ENCODE measurements at places on chromosomes 2 and 18.

GRCh38 chr18:57982372-57983021 lies 61.5 kb upstream of the NEDD4L start:
- no peak for DNase-seq

GRCh38 chr2:204170411-204170810 lies 233.8 kb downstream of the ICOS start:
- DNase-seq: no peak

GRCh38 chr18:68219872-68220271 lies 495.0 kb downstream of the TMX3 start:
- DNase-seq: no peak

DNA sequence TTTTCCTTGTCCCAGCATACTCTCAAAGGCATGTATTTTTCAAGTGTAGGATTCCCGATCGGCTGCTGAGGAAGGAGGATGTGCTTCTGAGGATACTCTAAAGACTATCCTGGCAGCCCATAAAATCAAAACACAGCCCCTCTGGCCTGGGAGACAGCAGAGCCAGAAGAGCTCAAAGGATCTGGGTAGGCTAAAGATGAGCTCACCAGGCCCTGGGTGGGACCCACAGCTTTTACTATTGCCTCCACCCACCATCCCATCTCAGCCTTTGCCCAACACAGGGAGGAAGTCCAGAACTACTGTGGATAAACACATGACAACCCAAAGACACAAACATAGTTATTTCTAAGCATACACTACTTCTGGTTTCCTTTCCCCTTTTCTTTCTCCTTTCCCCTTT lies 79.1 kb upstream of the ZFP36L2 start:
- no peak for DNase-seq

GRCh38 chr2:222799262-222799918 lies 61.4 kb upstream of the ACSL3 start:
- no peak for DNase-seq

- no peak for DNase-seq
These were observed 69.8 kb upstream of the SCN7A start for GRCh38 chr2:166563894-166564293.

DNA sequence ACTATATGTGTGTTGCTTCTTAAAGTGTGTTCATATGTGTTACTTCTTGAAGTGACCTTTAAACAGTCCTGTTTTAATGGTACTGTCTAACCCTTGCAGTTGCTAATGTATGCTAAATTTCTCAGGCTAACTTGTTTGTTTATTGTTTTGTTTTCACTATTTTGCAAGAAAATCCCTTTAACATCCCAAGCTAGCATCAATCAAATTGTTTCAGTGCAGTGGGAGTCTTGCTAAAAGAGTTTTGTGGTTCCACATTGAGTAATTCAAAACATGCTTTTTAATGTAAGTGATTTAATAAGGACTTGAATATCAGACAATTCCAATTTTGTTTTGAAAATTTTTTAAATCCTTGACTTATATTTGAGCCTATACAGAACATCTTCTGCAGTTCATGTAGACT lies 3.6 kb downstream of the SH3RF3 start:
- DNase-seq: no peak

- no peak for DNase-seq
These were observed 73.4 kb downstream of the TPO start for GRCh38 chr2:1486670-1487069.

- DNase-seq: no peak
These were observed 5.5 kb upstream of the SLC4A3 start for GRCh38 chr2:219621935-219622334.

GRCh38 chr18:79239631-79240030 lies 156.1 kb upstream of the NFATC1 start:
- DNase-seq: no peak

DNA sequence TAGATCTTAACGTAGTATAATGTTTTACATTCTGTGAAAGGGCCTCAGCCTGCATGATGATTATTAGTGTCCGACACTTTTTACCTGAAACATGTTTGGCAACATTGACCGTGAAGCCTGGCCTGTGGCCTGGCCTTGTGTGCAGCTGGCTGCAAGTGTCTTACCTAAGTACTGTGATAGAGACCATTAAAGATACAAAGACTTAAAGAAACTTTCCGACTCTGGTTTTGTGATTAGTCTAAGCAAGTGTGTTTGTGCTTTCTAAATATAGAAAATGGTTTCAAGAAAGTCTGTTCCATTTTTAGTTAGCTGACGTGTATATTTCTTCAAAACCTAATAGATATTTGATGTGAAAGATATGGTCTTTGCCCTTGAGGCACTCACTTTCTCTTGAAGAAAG lies 601.8 kb downstream of the LRP1B start:
- DNase-seq: no peak

DNA sequence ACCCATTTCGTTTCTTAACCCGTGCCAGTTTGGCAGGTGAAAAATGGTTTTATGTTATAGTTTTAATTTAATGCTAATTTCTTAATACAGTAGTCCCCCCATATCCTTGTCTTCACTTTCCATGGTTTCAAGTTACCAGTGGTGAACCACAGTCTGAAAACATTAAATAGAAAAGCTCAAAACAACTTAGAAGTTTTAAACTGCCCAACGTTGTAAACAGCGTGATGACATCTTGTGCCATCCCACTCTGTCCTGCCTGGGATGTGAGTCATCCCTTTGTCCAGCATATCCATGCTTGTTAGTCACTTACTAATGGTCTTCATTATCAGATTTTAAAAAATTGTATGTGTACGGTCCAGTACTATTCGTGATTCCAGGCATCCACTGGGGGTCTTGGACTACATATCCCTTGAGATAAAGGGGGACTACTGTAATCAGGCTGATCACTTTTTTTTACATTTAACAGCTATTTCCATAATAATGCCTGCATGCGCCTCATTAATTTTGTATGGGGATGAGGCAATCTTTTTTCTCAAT lies 31.9 kb downstream of the SLC66A3 start:
- no peak for DNase-seq

- DNase-seq: no peak
These were observed 142.9 kb upstream of the NDUFV2 start for GRCh38 chr18:8959551-8960135.

DNA sequence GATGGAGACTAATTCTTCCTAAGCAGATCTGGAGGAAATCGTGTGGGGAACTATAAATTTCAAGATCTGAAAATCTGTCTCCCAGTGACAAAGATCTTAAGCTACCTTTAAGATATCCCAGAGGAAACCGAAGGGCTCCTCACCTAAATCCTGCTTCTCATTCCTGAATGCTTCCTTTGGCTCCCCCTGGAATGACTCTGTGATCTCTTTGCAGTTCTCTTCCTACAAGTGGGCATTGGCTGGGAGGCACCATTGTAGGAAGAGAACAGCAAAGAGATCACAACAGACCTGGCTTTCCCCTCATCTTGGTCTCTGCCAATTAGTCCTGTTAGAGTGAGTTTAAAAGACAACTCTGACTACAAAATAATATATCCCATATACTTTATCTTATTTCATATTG lies 70.0 kb upstream of the KCNH7 start:
- DNase-seq: no peak

DNA sequence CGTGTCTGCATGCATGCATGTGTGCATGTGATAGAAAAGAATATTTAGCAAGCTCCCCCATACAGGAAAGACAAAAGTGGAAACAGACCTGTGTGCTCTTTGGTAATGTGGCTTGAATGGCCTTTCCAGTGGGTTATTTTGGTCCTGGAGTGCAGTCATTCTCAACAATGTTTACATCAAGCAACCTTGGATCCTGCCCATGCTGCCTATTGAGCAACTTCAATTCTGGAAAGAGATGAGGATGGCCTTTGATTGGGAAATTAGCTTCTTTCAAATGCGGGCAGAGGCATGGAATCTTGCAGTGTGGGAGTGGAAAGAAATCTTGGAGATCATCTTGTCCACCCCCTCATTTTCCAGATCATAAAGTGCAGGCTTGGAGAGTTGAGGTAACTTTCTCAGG lies 87.2 kb upstream of the SMAD2 start:
- DNase-seq: no peak

DNA sequence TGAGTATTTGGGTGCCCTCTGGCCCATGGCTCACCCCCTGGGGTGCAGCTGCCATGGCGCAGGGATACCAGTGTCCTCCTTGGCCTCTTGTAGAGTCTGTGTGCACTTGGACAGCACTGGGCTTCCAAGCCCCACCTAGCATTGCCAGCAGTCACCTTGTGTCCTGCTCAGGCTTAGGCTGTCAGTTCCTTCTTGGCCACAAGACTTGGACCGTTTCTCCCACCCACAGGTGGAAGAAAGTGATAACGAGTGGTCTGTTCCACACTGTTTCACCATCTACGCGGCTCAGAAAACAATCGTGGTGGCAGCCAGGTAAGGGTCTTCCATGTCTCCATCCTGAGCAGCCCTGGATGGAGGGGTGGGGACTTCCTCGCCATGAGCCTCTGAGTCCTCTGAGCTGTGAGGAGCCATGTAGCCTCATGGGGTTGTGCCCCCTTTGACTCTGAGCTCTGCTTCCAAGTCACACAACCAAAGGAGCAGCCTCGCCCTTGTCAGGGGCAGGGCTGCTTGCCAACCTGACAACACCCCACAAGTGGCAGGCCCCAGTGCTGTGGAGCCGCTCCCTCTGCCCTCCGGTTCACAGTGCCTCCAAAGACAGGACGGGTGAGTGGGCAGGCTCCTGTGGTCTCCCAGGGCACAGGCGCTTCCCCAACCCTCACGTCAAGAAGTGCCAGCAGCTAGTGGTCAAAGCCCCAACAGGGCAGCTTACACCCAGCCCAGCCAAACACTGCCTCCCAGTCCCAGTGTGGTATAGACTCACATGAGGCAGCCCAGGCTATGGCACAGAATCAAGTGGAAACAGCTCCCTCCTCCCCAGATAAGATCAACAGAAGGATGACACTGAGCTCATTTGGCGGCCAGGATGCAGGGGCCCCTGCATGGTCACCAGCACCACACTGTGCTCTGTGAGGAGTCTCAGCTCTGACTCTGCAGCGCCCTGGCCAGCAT lies 18.4 kb downstream of the STK25 start:
- DNase-seq: no peak

DNA sequence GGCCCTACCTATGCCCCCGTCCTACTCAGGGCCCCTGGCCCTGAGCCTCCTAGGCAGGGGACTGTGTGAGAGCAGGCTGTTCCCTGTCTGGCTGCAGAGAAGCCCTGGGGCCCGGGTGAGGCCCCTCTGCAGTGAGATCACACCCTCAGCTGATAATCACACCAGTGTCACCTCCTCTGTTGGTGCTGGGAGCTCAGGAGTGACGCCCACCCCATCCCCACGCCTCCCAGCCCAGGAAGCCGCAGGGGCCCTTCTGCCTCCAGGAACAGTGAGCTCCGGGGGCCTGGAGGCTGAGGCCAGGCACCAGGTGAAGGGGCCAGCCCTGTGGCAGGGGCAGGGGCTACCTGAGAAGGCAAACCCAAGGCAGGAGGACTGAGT lies 20.0 kb downstream of the KCNIP3 start:
- DNase-seq: no peak

DNA sequence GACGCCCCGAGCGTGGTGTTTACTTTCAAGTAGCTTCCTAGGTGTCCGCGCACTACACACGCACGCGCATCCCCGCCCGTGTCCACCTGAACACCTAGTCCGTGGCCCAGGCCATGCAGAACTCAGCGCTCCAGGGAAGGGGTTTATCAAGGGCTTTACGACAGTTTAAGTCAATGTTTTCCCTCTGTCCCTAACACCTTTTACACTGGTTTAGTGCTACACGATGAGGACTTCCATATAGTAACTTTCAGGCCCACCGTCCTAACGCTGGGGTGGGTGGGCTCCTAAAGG lies 1.4 kb upstream of the BCL2 start:
- no peak for DNase-seq

DNA sequence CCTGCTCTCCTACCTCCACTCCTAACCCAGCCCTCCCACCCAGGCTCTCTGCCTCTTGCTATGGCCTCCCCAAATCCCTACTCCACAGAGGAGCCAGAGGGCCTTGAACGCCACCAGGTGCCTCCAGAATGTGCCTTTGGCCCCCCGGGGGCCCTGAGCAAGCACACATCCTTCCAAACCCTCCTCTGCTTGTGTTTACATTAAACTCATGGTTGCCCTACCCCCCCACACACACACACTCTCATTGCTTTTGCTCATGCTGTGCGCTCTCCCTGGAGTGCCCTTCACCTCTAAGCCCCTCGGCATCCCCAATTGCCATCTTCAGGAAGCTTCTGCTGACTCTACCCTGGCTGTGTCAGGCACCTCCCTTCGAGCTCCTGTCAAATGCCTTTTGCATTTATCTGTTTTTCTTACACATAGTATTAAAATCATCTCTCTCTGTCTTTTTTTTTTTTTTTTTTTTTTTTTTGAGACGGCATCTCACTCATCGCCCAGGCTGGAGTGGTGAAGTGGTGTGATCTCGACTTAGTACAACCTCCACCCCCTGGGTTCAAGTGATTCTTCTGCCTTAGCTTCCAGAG lies 16.3 kb upstream of the TET3 start:
- DNase-seq: no peak

DNA sequence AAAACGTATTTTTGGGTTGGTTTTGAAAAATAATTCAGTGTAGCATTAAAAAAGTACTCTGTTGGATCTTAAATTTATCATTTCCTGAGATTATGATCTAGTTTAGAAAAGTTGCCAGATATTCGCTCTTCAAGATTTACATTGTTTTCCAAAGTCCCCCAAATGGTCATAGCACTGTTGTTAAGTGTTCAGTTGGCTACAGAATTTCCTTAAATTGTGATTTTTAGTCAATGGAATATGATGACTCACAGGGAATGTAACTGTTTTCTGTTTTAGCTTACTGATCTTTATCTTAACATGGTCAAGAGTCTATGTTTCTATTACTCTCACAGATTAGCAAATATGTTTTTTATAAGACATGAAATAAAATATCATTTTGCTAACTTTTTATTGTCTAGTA lies 23.2 kb downstream of the PLCL1 start:
- DNase-seq: no peak

DNA sequence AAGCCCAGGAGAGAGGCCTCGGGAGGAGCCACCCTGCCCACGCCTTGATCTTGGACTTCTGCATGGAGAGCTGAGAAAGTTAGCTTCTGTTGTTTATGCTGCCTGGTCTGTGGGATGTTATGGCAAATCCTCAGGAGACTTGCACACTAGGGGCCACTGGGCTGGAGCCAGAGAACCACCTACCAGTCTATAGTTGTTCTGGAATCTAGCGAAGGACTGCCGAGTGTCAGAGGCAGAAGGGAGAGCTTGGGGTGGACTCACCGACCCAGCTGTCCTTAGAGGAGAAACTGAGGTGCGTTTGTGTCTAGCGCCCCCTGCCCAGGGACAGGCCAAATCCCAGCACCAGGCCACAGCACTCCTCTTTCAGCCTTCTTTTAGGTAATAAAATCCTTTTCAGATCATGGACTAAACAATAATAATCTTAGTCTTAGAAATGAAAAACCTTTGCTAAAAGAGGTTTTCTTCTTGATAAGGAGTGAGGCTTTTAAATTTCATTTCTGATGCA lies 398.7 kb upstream of the SALL3 start:
- DNase-seq: no peak

DNA sequence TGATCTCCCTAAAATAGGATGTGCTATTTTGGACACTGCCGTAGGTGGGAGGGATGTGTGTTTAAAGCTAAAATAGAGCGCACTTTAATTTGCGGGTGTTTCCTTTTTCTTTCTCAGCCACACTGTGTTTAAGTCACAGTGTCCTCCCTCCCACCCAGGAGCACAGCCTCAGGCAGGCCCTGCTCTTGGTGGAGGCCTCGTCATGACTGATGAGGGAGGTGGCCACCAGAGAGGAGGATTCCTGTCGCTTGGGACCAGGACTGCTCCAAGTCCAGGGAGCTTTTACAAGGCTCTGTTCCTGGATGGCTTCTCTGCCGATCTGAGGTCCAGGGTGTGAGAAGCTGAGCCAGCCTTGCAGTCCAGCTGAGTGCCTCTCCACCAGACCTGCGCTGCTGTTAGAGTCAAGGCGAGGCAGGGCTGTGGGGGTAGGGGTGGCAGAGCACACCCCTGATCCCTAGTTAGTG lies 33.5 kb downstream of the INPP4A start:
- DNase-seq: no peak

GRCh38 chr2:16222326-16222725 lies 282.0 kb downstream of the MYCN start:
- DNase-seq: no peak
